ENCODE measurements at places on chromosomes 5 and 9. TPM values are rescaled to one million over a fixed set of nuclear protein-coding genes. Genes with fewer than 3 reads are reported as not detected.

The LCN2 gene
- not detected for total RNA-seq

The CARTPT gene
- not detected for total RNA-seq

- DNase-seq = no peak
Measured at GRCh38 chr5:122984425-122984824, 52.1 kb downstream of the PPIC start.

The TAF11L5 gene
- total RNA-seq = not detected

GRCh38 chr5:79546782-79547428, 33.0 kb upstream of the HOMER1 start:
- DNase-seq = no peak

DNA sequence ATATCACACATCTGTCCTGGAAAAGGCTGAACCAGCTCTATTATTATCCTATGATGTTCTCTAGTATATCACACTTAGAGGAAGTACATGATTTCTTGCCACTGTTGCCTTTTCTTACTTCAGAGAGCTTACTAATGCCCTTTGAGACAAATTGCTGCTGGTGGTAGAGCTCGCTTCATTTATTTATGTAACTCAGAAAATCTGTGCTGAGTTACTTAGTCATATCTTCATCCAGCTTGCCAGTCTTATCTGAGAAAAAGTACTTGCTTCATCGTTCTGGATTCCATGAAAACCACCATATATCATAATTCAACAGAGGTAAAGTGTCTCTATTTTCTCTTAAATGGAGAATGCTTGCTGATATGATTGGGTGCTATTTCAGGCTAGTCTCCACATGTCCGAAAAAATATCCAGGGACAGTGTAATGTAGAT, 26.6 kb downstream of the PTPDC1 start:
- no peak for DNase-seq

DNA sequence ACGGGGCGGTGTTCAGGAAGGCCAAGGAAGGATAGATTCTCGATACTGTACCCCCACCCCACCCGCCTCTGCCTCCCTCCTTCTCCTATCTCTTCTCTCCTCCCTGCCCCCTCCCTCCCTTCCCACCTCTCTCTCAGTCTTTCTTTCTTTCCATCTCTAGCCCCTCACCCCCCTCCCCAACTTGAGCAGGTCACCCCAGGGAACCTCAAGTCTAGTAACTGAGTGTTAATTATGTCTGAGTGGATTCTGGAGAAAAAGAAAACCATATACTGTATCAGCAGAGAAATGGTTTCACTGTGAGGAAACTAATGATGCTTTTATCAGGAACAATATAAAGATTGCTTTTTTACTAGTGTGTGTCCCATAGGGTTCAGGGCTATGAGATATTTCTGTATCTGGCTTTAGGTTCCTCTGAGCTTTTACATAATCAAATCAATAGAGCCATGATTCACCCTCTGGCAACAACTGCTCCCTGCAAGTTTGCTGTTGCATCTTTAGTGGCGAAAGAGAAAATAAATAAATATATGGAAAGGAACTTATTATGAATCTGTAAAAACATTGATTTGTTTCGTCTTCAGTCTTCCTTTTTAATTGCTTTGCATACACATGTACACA, 639.7 kb downstream of the CCDC171 start:
- DNase-seq = no peak

The RASEF gene
- 2.4 TPM for total RNA-seq

GRCh38 chr5:17839848-17840247, 205.6 kb downstream of the TAF11L14 start:
- no peak for DNase-seq

The ZNF300 gene
- 7.3 TPM for total RNA-seq

The RAI14 gene
- total RNA-seq = 72.2 TPM
